ENCODE measurements at places on chromosomes 5 and 9.

- no peak for DNase-seq
Measured at GRCh38 chr5:171745602-171746001, 40.0 kb upstream of the SMIM23 start.

GRCh38 chr5:88142886-88143692 is 125.6 kb downstream of the TMEM161B start:
- DNase-seq = no peak

- DNase-seq = peak; percentile 73
Measured at GRCh38 chr5:39424736-39425637, at the start of gene DAB2. Gene DAB2, minus strand, starts transcription at chr5:39424980. Its CDS starts 30,660 bp downstream, at chr5:39394320.

DNA sequence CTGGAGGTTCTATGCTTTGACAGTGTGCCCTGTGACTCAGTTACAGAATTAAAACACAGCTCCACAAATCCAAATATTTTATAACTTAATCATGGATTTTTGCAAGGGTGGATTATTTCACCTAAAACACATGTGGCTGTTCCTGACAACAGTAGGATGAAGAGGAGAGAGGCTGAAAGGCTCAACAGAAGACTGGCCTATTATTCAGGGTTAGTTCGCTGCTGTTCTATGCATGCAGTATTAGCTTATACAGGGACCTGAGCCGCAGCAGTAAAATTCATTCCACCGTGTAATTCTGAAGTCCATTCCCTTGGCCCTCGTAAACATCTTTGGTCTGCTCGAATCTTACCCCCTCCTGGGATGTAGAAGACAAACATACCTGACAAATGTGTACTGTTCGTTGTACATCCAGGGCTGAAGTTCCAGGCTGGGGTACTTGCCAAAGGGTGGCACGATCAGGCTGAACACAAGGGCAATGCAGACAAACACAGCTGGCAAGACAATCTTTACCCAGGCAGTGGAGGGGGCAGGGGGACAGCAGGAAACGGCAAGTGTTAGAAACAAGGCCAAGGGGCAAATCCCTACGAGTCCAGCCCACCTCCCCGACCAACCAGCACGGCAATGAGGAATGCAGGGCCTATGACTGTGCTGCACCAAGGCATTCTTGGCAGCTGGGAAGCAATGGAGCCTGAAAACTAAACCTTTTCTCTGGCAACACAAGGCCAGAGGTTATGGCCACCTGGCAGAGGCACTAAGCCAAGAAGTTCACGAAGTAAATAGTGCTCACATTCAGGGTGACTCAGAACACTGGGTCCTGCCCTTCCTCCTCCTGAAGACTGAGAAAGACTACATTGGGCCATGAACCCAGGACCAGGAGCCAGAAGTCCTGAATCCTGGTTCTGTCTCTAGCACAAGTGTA is 46.8 kb downstream of the NIPSNAP3B start:
- DNase-seq = no peak

DNA sequence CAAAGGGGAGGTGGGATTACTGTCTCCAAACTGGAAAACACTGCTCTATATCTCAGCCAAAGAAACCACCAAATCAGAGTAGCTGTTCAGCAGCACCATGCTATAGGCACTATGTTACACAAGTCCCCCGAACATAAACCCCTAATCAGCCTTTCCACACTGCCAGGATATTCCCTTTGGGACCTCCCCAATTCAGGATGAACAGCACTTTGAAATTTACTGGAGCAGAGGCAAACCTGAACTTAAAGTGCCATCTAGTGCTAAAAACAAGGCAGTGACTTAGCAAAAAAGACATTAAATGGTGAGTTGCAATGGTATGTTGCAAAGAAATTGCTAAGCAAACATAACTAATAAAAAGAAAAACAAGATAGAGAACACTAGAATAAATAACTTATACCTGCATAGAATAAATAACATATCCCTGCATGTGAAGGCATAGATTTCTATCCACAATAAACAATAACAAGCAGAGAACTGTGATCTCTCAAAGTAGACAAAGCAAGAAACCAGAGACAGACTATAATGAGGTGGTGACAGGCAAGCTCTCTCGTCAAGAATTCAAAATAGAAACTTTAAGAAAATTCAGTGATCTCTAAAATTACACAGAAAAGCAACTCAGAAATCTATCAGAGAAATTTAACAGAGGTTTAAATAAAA is 584.4 kb upstream of the ACO1 start:
- peak; percentile 57 for DNase-seq

DNA sequence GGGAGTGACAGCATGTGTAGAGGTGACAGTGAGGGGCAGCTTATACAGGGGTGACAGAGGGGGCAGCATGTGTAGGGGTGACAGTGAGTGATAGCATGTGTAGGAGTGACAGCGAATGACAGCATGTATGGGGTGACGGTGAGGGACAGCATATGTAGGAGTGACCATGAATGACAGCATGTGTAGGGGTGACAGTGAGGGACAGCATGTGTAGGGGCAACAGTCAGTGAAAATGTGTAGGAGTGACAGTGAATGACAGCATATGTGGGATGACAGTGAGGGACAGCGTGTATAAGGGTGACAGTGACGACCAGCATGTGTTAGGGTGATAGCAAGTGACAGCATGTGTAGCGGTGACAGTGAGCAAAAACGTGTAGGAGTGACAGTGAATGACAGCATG is 9.4 kb upstream of the GAPT start:
- no peak for DNase-seq

DNA sequence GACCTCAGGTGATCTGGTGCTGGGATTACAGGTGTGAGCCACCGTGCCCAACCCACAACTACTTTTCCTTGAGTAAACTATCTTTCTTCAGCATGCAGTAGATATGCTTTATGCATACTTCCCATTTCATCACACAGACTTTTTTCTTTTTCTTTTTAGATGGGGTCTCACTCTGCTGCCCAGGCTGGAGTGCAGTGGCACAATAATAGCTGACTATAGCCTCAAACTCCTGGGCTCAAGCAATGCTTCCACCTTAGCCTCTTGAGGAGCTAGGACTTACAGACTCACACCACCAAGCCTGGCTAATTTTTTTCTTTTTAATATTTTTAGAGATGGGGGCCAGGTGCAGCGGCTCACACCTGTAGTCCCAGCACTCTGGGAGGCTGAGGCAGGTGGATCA is 22.8 kb downstream of the PPP6C start:
- no peak for DNase-seq

GRCh38 chr5:16712620-16713019 is 95.8 kb upstream of the RETREG1 start:
- no peak for DNase-seq

DNA sequence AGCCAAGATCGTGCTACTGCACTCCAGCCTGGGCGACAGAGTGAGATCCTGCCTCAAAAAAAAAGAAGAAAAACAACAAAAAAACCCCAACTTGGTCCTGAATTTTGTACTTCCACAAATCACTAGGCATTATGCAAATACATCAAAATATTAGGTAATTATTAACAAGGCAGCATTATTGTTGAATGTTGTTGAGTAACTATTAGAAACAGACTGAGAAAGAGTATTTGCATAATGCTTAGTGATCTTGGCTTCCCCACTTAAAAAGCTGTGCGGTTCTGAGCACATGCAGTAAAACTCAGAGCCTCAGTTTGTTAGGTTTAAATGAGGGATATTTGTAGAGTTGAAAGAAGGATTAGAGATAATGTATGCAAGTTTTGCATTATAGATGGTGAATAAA is 64.2 kb downstream of the SCAMP1 start:
- no peak for DNase-seq

GRCh38 chr9:18849270-18849669 is 183.7 kb downstream of the SAXO1 start:
- no peak for DNase-seq

All from NB4 (cell line).